ENCODE measurements at places on chromosomes 12 and 14.

- DNase-seq: no peak
Measured at GRCh38 chr12:7833831-7834230, 38.9 kb downstream of the SLC2A14 start.

GRCh38 chr14:38901791-38902190, 201.2 kb downstream of the SEC23A start:
- DNase-seq: no peak

GRCh38 chr12:124677552-124678356, 110.3 kb upstream of the NCOR2 start:
- no peak for DNase-seq

- no peak for DNase-seq
Measured at GRCh38 chr12:123942911-123943648, 29.6 kb downstream of the CCDC92 start.

DNA sequence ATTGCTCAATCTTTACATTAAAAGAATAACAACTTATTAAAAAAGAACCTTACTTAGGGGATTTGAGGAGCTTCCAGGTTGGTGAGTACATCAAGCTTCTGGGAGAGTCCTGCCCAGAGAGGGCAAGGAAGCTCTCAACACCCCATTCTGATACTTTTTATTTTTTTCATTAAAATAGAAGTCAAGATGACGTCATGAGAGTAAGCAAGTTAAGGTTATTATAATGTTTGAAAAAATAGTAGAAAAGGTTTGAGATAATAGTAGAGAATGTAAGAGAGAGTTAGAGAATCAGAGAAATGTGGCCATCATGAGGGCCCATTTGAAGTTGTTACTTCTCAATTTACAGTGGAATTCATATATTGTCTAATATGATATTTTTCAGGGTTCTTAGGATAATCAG, 221.0 kb upstream of the SLC16A7 start:
- DNase-seq: no peak

Measured in heart right ventricle (tissue), 16 donors.